ENCODE measurements at places on chromosomes 4 and X. TPM values are rescaled to one million over a fixed set of nuclear protein-coding genes. Genes with fewer than 3 reads are reported as not detected.

RBPJ gene
- 136 TPM for total RNA-seq

AP1S2 gene
- 49.9 TPM for total RNA-seq

MTMR8 gene
- not detected for total RNA-seq

P2RY8 gene
- total RNA-seq = under 0.01 TPM

PDE6B gene
- total RNA-seq = 1.2 TPM

All from smooth muscle cell of the umbilical artery (primary cell).